MCF 10A (cell line): ENCODE measurements at places on chromosomes 2 and 18. TPM values are rescaled to one million over a fixed set of nuclear protein-coding genes. Genes with fewer than 3 reads are reported as not detected.

CAPN14 gene
- not detected in 2 replicates for total RNA-seq

ABCA12 gene
- total RNA-seq = 36.1 and 37.8 TPM in 2 replicates

BOLL gene
- not detected in 2 replicates for total RNA-seq

XDH gene
- total RNA-seq = 29.3 and 47.5 TPM in 2 replicates

PRKAG3 gene
- not detected in 2 replicates for total RNA-seq

IL1R2 gene
- not detected in 2 replicates for total RNA-seq

KLHL29 gene
- 36.3 and 43.1 TPM in 2 replicates for total RNA-seq

SRD5A2 gene
- total RNA-seq = not detected in 2 replicates

DNA sequence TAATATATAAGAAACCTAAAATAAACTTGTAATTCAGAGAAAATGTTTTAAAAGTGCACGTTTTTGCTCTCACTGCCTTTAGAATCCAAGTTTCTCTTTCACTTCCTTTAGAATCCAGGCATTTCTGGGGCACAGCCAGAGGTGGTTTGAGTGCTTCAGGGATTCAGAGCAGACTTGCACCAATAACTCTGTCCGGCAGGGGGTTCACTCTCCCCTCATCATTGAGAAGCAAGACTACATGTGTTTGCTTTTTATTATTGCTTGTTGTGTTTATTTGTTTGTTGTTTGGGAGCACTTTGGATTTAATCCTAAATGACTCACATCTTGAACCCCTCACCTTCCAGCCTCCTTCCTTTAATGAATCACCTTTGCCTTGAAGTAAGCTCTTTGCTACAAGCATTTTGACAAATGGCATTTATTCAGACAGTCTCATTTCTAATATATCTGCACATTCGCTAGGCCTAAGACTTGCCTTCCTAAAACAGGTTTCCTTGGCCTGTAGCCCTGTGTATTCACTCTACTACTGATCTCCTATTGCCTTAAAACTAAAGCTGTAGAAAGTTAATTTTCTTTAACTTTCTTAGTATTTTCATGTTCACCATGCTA, 233.5 kb upstream of the ATP5MC3 start:
- peak; percentile 87 for DNase-seq
- H3K27me3 ChIP-seq = no peaks in the 10 kb centered on the region
- H3K36me3 ChIP-seq = no peaks in the 10 kb centered on the region
- H3K27ac ChIP-seq = no peak overlapping the region
- peaks cover 6% of the 10 kb centered on the region for H3K4me1 ChIP-seq

GRCh38 chr2:144950899-144951560, 431.1 kb upstream of the ZEB2 start:
- peak; percentile 89 for DNase-seq
- H3K4me1 ChIP-seq = peaks cover 21% of the 10 kb centered on the region
- H3K27me3 ChIP-seq = no peaks in the 10 kb centered on the region
- H3K36me3 ChIP-seq = no peaks in the 10 kb centered on the region
- peak overlapping the region; percentile 81 for H3K27ac ChIP-seq

DNA sequence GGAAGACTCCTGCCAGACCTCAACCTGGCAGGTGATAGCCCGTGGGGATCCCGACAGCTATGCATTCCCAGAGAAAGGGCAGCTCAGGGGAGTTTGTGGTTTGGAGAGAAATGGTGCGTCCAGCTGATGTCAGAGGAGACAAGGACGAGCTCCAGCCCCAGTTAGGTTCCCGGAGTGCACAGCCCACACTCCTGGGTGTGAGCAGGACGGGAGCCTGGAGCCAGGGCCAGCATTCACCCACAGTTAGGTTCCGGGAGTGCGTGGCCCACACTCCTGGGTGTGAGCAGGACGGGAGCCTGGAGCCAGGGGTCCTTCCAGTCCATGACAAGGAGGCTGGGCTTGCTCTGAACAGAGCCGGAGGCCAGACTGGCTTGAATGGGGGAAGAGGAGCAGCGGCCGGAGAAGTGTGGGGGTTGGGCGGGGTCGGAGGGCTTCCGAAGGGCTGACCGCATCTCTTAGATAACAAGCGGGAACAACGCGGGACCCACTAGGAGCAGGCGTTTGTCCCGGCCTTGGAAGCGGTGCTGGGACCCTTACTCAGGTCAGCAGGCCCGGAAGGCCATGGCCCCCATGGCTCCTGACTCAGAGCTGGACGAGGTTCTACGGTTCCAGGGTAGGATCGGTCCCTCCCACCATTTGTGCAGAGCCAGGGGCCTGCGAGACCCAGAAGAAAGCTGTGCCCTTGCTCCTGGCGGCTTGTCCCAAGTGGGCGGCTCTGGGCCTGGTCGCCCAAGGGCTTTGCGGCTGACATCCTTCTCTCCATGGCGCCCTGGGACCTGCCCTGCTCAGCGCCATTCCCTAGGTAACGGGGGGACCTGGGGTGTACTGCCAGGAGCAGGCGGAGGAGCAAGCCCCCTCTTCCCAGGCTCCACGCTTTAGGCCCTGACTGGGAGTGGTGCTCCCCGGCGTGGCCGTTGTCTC, 185.6 kb downstream of the RTP5 start:
- peaks cover 55% of the 10 kb centered on the region for H3K27me3 ChIP-seq
- H3K4me3 ChIP-seq = no peak overlapping the region
- H3K4me1 ChIP-seq = no peaks in the 10 kb centered on the region
- no peaks in the 10 kb centered on the region for H3K36me3 ChIP-seq

DNA sequence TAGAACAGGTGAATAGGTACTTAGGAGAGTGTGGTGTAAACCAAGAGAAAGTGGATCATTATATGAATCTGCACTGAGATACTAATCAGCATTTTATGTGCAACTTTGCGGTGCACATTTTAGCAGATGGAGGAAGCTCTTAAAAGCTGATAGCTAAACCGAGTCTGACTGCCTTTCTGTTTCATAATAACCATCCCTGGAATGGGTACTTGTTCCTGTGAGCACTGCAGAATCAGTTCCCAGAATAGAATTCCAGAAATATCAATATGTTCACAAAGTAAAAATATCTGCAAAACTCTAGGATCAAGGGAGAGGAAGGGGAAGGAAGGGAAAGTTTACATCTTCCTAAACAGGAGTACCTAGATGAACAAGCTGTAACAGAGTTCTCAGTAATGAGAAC, 432.2 kb upstream of the HNRNPA3 start:
- no peak overlapping the region for H3K27ac ChIP-seq
- H3K36me3 ChIP-seq = no peaks in the 10 kb centered on the region
- peaks cover 12% of the 10 kb centered on the region for H3K27me3 ChIP-seq
- peaks cover 6% of the 10 kb centered on the region for H3K4me1 ChIP-seq
- no peak overlapping the region for H3K4me3 ChIP-seq
- DNase-seq = no peak

GRCh38 chr2:176554101-176555048, 285.1 kb downstream of the MTX2 start:
- H3K36me3 ChIP-seq = no peaks in the 10 kb centered on the region
- H3K4me1 ChIP-seq = peaks cover 28% of the 10 kb centered on the region
- DNase-seq = peak; percentile 63
- peak overlapping the region; percentile 58 for H3K4me3 ChIP-seq
- no peak overlapping the region for H3K27ac ChIP-seq
- H3K27me3 ChIP-seq = no peaks in the 10 kb centered on the region

DNA sequence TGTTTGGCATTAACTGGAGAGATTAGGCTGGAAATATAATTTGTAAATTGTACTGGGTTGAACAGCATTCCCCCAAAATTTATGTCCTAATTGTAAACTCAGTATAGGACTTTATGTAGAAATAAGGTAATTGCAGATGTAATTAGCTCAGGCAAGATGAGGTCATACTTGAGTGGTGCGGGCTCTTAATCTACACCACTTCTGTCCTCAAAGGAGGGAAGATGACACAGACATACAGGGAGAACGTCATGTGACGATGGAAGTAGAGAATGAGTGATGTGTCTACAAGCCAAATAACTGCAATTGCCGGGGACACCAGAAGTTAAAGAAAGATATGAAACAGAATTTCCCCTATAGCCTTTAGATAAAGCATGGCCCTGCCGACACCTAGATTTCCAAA, 1501.1 kb upstream of the PIK3C3 start:
- no peak overlapping the region for H3K27ac ChIP-seq
- H3K4me3 ChIP-seq = no peak overlapping the region
- no peaks in the 10 kb centered on the region for H3K36me3 ChIP-seq
- H3K4me1 ChIP-seq = no peaks in the 10 kb centered on the region
- no peak for DNase-seq
- H3K27me3 ChIP-seq = no peaks in the 10 kb centered on the region

DNA sequence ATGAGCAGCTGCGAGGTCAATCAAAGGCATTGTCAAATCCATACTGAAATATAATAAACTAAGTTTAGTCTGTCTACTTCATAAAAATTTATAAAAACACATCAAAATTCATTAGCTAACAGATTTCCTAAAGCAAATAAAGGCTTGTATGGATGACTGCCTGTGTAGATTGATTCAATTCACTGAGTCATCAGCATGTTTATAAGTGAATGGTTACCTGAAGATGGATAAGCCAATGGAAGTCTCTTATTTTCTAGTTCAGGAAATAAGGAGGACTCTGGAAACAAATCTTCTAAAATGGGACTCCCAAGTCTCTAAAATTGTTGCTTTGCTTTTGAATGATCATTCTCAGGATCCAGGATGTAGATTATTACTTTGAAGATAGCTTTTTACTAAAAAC, 57.0 kb upstream of the HNRNPA3 start:
- no peaks in the 10 kb centered on the region for H3K36me3 ChIP-seq
- no peak overlapping the region for H3K27ac ChIP-seq
- H3K27me3 ChIP-seq = peaks cover 22% of the 10 kb centered on the region
- H3K4me3 ChIP-seq = no peak overlapping the region
- DNase-seq = no peak

DNA sequence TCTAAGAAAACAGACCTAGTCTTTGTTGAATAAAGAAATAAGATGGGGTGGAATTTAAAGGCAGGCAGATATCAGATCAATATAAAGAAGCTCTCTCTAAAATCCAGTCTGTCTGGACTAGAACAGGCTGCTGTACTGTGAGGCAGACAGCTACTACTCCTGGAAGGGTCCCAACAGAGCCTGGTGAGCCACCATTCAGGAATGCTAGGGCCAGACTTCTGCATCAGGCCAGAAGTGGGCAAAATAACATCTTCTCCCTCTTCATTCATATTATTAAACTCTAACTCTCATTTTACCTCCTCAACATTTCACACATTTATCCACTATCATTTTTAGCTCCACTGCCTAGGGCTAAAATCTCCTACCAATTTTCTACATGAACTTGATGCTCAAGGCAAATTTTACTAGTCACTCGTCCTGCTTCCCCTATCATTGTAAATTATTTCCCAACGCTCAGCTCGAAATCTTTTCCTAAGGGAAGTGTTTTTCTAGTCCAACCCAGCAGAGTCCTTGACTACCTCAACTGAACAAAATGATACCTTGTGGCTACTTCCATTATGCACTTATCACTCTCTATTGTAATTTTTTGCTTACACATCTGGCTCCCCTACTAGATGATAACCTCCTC, 45.2 kb upstream of the GLS start:
- H3K36me3 ChIP-seq = no peaks in the 10 kb centered on the region
- no peak overlapping the region for H3K27ac ChIP-seq
- H3K4me1 ChIP-seq = peaks cover 38% of the 10 kb centered on the region
- no peak overlapping the region for H3K4me3 ChIP-seq
- no peaks in the 10 kb centered on the region for H3K27me3 ChIP-seq

DNA sequence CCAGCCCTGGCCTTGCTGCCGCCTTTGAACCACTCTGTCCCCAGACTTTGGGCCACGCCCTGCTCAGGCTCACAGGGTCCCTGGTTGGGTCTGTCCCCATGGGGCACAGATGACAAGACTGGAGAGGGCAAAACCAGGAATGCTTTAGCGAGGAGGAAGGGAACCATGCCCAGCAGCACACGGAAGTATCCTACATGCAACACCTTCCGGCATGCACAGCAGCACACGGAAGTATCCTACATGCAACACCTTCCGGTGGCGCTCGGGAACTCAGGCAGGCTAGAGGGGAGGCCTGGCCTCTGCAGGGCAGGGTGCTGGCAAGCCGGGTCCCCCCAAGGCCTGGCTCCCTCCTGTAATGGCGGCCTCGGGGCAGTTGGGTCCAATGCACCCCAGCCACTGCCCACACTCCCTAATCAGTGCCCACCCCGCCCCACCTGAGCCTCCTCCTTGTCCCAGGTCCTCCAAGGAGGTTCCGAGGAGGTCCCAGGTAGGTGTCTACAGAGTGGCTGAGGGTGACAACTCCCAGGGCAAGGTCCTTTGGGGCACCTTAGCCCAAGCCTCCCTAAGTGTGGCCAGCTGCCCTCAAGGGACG, 33.6 kb upstream of the SNED1 start:
- DNase-seq = no peak
- no peak overlapping the region for H3K4me3 ChIP-seq
- H3K27me3 ChIP-seq = no peaks in the 10 kb centered on the region
- H3K4me1 ChIP-seq = no peaks in the 10 kb centered on the region
- H3K36me3 ChIP-seq = no peaks in the 10 kb centered on the region
- H3K27ac ChIP-seq = no peak overlapping the region

GRCh38 chr2:171735991-171736710, 48.9 kb downstream of the DYNC1I2 start:
- no peak overlapping the region for H3K27ac ChIP-seq
- H3K27me3 ChIP-seq = no peaks in the 10 kb centered on the region
- no peak overlapping the region for H3K4me3 ChIP-seq

DNA sequence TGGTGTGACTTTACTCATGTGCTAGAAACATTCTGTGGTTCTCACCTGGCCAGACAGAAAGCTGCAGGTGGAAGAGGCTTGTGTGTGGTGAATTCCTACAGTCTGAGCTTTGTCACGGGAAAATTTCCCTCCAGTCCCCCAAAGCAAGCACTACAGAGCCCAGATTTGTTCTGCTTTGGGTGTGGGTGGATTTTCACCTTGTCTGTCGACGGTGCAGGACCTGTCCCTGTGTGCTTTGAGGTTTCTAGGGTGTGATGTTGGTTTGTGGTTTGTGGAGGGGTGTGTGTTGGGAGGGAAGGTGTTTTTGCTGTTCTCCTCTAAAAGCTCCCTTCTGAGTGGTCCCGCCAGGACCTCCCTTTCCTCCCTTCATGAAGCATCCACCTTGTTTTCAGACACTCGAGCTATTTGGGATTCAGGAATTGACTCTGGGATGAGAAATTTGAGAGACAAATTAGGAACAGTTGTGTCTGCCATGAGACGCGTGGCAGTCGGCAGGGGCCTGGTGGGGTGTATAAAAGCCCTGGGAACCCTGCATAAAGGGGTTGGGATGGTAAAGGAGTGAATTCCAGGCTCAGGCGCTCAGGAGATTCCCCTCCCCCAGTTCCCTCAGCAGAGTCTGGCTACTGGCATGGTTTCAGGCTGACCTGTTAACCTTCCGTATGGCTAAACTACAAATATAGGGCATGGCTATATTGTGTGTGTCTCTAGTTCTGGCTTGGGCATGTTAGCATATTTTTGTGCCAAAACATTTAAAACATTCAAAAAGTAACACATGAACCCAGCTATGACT, 65.5 kb downstream of the DGKD start:
- H3K4me3 ChIP-seq = peak overlapping the region; percentile 28
- peaks cover 61% of the 10 kb centered on the region for H3K4me1 ChIP-seq
- H3K27me3 ChIP-seq = no peaks in the 10 kb centered on the region
- H3K36me3 ChIP-seq = no peaks in the 10 kb centered on the region
- H3K27ac ChIP-seq = peak overlapping the region; percentile 92
- peak; percentile 27 for DNase-seq

- no peaks in the 10 kb centered on the region for H3K36me3 ChIP-seq
- peaks cover 19% of the 10 kb centered on the region for H3K4me1 ChIP-seq
- no peaks in the 10 kb centered on the region for H3K27me3 ChIP-seq
- H3K27ac ChIP-seq = no peak overlapping the region
- H3K4me3 ChIP-seq = no peak overlapping the region
Measured at GRCh38 chr18:21313576-21313975, 71.5 kb downstream of the GREB1L start.

GRCh38 chr2:110095994-110096633, 19.5 kb downstream of the MALL start:
- DNase-seq = no peak
- no peaks in the 10 kb centered on the region for H3K27me3 ChIP-seq
- no peak overlapping the region for H3K4me3 ChIP-seq
